Cortex of kidney (tissue), 1 donor: ENCODE measurements at places on chromosomes 16 and 17.

DNA sequence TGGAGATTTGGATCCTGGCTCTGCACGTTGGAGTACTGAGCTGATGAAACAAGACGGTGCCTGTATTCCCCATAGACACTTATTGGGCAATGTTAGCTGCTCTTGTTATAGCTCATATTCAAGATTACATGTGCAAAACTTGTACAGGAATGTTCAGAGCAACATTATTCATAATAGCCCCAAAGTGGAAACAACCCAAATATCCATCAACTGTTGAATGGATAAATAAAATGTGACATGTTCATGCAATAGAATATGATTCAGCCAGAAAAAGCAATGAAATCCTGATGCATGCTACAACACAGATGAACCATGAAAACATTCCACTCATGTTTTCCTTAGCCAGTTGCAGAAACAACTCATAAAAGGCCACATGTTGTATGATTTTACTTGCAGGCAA, 5.7 kb upstream of the SDR42E1 start:
- no peak for DNase-seq

- DNase-seq = no peak
These were observed 30.4 kb downstream of the RAI1 start for GRCh38 chr17:17711641-17712162.

DNA sequence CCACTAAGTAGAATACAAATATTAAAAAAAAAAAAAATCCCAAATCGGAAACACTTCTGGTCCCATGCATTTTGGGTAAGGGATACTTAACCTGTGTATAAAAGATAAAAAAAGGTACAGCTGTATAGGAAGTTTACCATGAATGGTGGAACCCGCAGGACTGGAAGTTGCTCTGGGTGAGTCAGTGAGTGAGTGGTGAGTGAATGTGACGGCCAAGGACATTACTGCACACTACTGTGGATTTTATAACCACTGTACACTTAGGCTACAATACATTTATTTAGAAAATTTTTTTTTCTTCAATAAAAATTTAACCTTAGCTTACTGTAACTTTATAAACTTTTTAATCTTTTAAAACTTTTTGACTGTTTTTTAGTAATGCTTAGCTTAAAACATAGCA, 71.3 kb upstream of the BCAR1 start:
- DNase-seq = no peak

DNA sequence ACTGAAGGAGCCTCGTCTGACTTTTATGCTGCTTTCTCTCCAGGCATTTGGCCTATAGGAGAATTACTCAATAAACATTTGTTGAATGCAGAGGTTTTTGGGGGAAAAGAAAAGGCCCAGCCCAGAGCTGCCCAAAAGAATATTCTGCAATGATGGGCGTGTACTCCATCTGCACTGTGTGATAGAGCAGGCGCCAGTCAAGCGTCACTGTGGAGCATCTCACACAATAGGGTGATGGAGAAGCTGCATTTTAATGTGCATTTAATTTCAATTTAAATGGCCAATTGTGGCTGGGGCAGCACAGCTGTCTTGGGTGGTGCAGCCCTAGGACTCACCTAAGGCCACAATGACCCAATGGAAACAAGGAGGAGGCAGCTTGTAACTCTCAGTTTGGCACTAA, 20.6 kb downstream of the GLYR1 start:
- DNase-seq = no peak

GRCh38 chr17:19992803-19993713, 15.4 kb upstream of the AKAP10 start:
- no peak for DNase-seq

DNA sequence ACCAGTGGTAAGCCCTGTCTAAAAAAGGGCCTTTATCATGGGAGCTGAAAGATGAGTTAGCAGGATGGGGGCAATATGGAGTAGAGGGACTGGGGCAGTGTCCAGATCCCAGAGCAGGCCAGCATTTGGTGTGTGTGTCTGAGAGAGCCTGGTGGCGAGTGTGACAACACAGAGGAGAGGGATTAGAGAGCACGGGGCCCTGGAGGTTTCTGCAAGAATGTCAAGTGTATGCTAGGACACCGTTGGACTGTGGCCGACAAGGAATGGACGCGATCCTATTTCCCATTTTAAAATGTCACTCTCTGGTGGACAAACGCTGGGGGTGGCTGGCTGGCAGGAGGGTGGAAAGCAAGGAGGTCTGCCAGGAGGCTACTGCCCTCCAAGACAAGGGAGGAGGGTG, 12.4 kb downstream of the TAC4 start:
- DNase-seq = no peak

DNA sequence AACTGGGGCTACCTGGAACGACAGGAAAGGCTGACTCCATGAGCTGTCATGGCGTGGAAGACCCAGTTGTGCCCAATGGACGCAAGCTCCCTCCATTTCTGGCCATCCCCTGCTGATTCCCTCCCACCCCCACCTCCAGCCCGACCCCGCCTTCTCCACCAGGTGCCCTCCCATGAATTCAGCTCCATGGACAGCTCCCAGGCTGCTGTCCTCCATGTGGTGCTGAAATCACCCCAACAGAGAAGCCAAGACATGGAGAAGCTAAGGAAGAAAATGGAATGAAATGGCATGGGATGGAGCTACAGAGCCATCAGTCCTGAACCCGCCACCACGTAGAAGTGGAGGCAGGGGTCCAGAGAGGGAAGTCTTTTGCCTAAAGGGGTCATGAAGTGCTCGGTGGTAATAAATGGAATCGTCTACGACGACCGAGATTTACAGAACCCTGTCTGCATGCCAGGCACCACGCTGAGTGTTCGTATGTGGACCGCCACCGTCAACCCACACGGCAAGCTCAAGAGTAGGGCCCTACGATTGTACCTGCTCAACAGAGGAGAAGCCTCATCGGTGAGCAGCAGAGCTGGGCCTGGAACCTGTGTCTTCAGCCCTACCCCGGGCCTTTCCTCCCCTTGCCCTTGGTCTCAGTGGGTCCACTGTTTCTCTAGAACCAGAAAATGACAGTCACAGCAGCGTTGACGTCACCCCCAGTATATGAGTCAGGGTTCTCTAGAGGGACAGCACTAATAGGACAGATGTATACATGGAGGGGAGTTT, 9.3 kb upstream of the ZC3H18 start:
- no peak for DNase-seq

GRCh38 chr16:67957622-67958021, 10.8 kb downstream of the SLC12A4 start:
- no peak for DNase-seq

GRCh38 chr17:40556884-40557414, 8.3 kb downstream of the CCR7 start:
- DNase-seq = no peak

DNA sequence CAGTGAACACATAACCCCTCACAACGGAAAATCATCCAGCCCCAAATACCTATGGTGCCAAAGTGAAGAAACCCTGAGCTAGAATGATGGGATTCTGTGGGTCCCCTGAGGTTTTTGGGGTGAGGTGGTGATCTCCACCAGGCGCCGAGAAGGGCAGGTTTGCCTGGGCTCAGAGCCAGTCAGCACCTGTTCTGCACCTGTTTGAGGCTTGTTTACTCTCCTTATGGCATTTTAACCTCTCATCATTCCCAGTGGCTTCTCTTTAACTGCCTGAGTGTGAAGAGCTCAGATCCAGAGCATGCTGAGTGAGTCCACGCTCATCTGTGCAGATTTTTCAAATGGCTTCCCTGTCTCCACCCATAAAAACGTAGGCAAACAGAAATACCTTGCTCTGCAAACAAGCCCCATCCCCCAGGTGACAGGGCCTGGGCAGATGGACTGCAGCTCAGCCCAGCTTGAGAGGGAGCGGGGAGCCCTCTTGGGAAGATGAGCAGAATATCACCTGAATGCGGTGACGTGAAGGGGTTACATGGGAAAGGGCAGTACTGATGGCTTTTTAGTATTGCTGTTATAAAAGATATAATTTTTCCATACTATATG, 40.1 kb upstream of the CLEC19A start:
- no peak for DNase-seq

GRCh38 chr17:58153046-58153445, 4.9 kb downstream of the OR4D1 start:
- DNase-seq = no peak

DNA sequence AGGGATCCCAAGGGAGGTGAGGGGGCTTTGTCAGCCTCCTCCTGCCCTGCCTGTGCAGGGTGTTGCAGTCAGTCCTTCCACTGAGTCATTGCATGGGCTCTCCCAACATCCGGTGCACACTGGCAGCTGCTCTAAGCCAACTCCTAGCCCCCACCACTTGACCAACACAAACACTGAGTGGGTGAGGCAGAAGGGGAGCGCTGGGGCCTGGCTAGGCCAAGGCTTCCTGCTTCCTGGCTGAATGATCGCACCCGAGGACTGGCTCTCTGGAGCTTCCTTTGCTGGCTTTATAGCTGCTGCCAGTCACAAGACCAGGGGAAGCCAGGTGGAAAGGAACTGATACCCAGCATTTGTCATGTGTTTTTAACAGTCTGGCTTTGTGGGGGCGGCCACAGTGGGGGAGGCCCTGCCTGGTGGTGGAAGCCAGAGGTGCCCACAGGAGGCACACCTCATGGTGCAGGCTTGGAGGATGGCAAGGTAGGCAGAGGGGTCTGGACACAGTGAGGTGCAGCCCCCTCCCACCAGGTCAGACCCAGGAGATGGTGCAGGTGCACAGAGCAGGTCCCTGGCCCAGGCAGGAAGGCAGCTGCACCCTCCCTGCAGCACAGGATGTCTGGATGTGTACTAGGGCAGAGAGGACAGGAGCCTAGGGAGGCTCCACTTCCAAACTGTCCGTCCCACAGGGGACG, 6.8 kb downstream of the MPG start:
- DNase-seq = no peak

GRCh38 chr17:4987767-4988567, 492 bp upstream of the CAMTA2 start:
- DNase-seq = no peak

DNA sequence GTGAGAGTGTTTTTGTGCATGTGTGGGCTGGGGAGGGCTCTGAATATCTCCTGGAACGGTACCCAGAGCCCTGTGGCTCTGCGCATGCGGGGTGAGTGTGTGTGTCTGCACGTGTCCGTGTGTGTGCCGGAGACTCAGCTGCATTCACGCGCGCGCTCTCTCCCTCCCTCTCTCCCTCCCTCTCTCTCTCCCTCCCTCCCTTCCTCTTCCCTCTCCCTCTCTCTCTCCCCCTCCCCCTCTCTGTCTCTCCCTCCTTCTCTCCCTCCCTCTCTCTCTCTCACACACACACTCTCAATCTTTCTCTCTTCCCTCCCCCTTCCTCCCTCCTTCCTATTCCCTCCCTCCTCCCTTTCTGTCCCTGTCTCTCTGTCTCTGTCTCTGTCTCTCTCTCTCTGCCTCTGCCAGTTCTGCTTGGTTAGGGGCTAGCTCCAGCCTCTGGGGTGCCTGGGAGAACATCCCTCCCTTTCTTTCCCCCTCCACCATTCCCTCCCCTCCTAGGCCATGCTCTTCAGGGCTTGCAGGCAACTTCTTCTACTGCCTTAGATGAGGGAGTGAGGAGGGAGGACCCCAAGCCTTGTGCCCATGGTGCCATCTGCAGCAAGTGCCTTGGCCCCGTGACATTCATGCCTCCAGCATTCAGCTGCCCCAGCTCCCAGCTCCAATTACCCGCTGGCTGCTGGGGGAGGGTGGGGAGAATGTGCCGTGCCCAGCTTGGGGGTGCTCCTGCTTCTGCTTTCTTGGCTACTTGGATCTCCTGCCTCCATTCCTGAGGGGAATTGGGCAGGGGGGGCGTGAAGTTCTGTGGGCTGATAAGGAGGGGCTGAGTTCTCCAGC, 6.4 kb downstream of the THRA start:
- no peak for DNase-seq

DNA sequence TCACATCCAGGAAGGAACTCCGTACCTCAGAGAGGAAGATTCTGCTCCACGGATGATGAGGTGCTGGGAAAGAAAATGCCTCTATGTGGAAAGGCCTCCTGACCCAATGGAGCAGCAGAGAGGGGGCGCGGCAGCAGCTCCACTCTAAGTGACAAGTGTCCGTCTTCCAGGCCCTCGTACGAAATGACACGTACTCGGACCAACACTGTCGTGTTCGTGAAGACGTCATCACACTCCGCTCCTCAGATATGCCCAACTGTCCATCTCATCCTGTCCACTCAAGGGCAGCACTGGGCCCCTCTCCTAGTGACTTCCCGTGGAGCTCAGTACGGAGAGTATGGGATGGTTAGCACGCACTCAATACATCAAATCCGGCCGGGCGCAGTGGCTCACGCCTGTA, 32.2 kb downstream of the MRM3 start:
- no peak for DNase-seq

- no peak for DNase-seq
These were observed 33.4 kb upstream of the HELZ start for GRCh38 chr17:67278363-67278762.

GRCh38 chr17:8557176-8557806, 73.2 kb downstream of the MYH10 start:
- no peak for DNase-seq

DNA sequence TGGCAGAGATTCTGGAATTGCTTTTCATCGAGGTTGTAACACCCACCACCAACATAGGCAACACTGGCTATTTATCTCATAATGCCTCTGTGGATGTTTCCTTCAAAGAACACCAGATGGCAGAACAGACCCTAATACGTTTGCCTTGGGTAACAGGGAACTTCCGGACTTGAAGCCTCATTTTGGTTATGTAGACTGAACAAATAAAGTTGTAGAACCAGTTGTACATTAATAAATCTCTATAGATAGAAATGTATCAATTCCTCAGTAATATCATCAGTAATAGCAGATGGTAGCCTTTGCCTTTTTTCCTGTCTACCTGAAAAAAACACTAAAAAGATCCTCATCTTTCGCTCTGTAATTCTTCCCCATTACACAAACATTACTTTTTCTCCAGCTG, 25.9 kb upstream of the APOH start:
- no peak for DNase-seq

GRCh38 chr17:63774141-63774968, at the start of gene DDX42:
Gene DDX42 (plus strand): TSS chr17:63774170. CDS start chr17:63787050, 12,880 bp downstream.
- DNase-seq = no peak

GRCh38 chr17:39617100-39617445, 9.4 kb upstream of the NEUROD2 start:
- no peak for DNase-seq
